CD4-positive, alpha-beta T cell treated with Interleukin-4 for 1 hour (primary cell): ENCODE measurements at places on chromosomes 16 and 17.

DNA sequence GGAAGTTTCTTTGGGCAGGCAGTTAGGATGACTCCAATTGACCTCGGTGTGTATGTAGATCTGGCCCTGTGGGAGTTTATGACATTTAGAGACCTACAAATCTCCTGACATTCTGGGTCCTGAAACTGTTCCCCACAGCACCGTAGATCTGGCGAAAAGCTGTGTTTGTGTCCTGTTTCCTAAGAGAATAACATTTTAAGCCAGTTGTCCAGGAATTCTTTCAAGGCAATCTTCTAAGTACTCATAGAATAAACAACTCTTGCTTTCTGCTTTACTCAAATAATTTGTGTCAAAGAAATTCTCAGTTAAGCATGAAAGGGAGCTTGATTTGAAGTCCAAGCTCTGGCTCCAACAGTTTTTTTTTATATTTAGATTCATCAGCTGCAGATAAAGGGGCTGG lies 78.5 kb upstream of the ELAC2 start:
- DNase-seq: no peak

DNA sequence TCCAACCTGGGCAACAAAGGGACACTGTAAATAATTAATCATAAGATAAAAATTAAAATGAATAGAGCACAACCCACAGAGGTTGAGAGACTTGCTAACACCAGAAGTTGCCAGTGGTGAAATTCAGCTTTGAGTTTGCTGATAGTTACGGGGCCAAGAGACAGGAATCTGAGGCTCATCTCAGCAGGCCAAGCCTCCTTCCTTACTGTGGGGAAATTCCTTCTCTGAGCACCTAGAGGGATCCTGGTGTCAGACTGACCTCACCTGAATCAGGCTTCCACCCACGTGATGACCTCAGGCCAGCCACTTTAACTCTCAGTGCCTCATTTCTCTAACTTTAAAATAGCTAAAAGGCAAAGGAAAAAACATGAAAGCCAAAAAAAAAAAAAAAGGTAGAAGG lies 4.7 kb downstream of the ABAT start:
- DNase-seq: no peak

GRCh38 chr17:61426482-61427304 lies 25.5 kb upstream of the TBX4 start:
- no peak for DNase-seq

- DNase-seq: no peak
Observed at GRCh38 chr17:17236295-17237025, 508 bp downstream of the FLCN start.

DNA sequence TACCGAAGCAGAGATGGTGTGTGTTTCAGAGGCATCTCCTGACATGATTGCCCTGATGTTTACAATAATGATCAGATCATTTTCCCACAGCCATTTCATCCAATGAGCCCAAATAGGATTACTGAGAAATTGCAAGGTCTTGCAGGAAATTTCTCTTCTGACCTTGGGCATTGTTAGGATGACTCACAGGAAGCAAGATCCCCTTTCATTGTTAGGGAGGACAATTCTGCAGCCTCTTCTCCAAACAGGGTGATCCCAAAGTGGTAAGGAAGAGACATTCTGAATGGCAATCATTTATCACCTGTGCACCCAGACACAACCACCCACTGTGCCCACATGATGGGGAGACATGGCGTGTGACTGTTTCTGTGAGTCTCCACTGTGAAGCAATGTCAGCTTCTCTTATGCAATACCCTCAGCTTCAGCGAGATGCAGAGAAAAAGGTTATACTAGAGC lies 306.7 kb upstream of the XYLT1 start:
- DNase-seq: no peak

- DNase-seq: no peak
Observed at GRCh38 chr16:53955221-53955875, 251.4 kb downstream of the FTO start.

GRCh38 chr16:66678337-66678736 lies 18.2 kb downstream of the CMTM4 start:
- no peak for DNase-seq

- DNase-seq: no peak
Observed at GRCh38 chr17:80349151-80349651, 65.8 kb upstream of the ENDOV start.

DNA sequence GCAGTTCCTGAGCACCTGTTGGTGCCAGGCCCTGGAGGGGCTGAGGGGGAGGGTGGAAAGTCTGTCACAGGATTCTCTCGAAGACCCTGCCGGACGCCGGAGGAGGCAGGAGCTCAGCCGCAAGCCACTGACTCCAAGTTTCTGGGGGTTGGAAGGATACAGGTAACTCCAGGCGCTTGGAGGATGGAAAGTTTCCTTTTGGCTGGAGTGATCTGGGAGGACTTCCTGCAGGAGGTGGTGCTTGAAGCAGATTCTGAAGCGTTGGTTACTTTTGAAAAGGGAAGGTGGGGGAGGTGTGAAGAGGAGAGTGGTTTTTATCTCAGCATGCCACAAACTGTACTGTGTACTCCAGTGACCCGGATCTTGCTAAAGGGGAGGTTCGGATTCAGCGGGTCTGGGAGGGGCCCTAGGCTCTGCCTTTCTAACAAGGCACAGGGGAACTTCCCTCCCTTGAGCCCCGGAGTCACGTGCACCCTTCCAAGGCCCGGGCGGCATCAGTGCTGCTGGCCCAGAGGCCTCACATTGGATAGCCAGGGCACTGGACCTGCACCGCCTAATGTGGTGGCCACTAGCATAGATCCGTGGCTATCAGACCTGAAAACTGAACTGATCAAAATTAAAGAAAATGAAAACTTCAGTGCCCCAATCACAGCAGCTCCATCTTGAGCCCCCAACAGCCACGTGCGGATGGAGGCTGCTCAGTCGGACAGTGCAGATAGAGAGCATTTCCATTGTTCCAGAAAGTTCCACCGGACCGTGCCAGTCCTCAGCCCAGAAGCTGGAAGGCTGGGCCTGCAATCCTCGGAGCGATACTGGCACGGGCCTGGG lies 42.2 kb upstream of the GSE1 start:
- peak; percentile 80 for DNase-seq

DNA sequence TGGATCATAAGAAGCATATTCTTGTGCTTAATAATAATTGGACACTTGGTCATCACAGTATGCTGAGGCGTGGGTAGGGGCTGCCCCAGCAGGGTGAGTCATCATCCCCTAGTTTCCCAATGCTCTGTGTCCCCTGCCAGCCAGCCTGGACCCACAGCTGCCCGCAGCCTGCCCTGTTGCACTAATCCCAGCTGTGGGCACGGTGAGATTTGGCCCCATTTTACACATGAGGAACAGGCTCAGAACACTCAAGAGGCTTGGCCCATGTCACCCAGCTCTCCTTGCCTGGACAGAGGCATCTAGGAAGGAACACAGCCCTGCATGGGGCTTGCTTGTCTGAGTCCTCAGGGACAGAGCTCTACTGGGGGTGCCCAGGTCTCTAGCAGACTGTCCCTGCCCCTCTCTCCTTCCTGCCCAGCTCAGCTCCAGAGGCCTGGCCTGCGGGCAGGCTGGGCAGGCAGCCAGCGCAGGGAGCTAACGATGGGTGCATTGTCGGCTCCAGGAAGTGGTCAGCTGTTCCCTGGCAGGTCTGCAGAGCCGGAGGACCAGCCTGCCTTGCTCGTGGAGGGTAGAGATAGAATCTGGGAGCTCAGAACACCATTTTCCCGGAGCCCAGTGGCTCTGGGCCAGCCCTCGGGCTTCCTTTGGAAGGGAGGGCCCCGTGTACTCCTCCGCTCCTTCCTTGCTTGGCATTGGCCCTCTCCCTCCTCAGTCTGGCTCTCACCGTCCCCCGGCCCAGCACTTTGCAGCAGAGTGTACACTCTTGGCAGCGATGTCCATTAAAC lies 189.4 kb downstream of the RAB11FIP4 start:
- no peak for DNase-seq

DNA sequence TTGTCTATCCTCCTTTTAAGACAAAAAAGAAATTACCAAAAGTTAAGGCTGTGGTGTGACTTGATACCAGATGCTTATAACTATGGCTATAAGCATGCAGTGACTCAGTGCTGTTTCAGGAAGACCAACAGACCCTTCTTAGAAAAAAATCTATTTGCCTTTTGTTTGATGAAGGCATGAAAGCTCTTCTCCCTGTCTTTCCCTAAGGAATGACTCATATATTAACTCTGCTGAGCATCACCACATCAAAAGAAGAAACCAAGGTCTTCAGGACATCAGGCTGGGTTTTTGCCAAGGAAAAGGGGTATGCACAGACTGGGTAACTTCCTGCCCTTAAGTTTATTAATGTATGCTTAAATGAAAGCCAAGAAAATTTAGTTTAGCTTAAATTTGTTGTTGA lies 47.1 kb downstream of the VMP1 start:
- peak; percentile 29 for DNase-seq

GRCh38 chr17:7912927-7913524 lies 3.1 kb downstream of the RNF227 start:
- peak; percentile 70 for DNase-seq

GRCh38 chr16:21646721-21647561 lies 5.5 kb downstream of the IGSF6 start:
- DNase-seq: peak; percentile 81

GRCh38 chr17:21376759-21377690 lies 868 bp downstream of the KCNJ12 start:
- DNase-seq: no peak

- no peak for DNase-seq
Observed at GRCh38 chr17:77388384-77389306, 247.9 kb downstream of the SEC14L1 start.

DNA sequence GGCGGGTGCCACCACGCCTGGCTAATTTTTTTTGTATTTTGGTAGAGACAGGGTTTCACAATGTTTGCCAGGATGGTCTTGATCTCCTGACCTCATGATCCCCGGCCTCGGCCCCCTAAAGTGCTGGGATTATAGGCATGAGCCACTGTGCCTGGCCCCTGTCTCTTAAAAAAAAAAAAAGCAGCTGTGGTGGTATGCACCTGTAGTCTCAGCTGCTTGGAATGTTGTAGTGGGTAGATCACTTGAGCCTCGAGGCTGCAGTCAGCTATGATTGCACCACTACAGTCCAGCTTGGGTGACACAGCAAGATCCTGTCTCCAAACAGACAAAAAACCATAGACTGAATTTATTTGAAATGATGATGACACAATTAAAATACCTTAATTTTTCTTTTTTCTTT lies 24.3 kb downstream of the CDK12 start:
- no peak for DNase-seq

GRCh38 chr16:54459509-54460262 lies 173.1 kb upstream of the IRX3 start:
- no peak for DNase-seq

DNA sequence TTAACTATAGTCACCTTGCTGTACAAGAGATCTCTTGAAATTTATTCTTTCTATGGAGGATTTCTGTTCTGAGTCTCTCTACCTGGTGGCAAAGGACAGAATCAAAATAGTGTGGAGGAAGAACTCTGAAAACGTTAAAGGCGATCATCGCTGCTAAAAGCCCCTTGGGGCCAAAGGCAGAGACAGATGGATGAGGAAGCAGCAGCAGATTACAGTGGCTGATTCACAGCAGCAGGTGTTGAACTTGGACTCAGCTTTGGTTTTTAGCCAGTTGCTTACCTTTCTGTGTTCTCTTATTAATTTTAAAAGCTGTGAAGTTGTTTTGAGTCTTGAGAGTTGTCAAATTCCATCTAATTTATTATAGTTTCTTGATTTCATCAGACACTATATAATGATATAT lies 956.1 kb upstream of the GOT2 start:
- DNase-seq: no peak

DNA sequence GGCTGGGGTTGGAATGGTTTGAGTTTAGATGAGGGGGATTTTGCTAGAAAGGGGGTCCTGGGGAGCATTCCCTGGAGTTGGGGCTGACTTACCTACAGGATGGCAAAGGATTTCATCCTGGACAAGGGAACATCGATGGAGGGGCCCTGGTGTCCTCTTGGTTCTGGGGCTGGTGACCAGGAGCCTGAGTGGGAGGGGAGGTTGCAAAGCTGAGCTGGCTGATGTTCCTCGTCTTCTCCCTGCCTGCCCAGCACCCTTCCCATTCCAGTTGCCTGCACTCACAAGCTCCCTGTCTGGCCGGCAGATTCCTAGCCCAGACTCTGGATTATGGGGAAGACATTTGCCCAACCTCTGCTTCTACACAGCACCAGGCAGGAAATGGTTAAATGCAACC lies 37.2 kb downstream of the ITGAE start:
- DNase-seq: no peak

DNA sequence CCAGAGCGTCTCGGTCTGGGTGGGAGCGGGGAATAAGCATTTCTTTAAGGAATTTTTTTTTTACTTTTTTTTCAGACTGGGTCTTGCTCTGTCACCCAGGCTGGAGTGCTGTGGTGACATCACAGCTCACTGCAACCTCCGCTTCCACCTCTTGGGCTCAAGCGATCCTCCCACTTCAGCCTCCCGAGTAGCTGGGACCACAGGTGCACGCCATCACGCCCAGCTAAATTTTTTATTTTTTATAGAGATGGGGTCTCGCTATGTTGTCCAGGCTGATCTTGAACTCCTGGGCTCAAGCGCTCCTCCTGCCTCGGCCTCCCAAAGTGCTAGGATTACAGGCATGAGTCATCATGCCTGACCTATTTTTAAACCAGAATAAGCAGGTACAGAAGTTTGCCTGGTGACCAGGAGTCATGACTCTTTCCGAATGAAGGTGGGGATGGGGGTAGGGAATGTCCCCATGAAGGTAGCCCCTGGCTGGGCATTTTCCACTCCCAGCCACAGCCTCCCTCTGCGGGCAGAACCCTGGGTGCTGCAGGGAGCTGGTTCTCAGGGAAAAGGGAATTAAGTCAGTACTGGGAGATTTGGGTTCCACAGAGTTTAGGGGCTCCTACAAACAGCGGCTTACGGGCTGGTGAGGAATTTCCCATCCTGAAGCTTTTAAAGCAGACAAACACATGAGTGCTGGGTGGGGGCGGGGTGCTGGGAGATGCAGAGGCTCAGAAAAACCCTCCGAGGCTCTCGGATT lies 48.3 kb downstream of the TBC1D16 start:
- DNase-seq: no peak

DNA sequence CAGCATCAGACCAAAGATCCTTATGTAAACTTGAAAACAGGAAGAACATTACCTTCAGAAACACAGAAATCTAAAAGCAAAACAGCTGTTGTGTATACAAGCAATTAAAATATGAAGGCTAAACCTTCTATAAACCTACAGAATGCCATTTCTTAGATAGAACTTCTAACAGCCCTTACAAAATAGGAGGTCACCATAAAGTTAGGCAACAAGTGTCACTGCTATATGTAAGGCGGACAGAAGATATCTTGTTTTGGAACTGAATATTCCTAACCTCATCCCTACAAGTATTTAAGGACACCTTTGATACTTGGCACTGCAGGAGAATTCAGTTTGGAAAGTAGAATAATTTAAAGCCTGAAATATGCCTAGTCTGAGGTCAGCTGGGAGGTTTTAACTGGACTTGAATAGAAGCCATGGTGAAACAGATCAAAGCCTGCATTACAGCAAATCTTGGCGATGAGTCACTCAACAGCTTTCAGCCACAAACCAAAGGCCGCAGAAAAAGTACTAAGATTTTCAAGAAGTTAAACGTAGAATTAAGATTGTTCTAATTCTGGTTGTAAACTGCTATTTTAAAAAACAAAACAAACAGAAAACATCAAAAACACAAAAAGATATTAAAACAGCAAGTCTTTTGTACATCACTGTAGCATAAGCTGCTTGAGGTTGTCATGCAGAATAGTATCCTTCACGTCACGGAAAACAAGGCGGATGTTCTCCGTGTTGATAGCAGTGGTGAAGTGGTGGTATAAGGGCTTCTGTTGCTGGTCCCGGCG lies 42.7 kb downstream of the GNA13 start:
- DNase-seq: peak; percentile 27
